ENCODE measurements at places on chromosomes 7 and 10.

- no peak overlapping the region for H3K4me3 ChIP-seq
- no peak overlapping the region for H3K27ac ChIP-seq
- H3K27me3 ChIP-seq: no peaks in the 10 kb centered on the region
- no peak for DNase-seq
- no peaks in the 10 kb centered on the region for H3K36me3 ChIP-seq
These were observed 687.8 kb downstream of the IPMK start for GRCh38 chr10:57579926-57580325.

DNA sequence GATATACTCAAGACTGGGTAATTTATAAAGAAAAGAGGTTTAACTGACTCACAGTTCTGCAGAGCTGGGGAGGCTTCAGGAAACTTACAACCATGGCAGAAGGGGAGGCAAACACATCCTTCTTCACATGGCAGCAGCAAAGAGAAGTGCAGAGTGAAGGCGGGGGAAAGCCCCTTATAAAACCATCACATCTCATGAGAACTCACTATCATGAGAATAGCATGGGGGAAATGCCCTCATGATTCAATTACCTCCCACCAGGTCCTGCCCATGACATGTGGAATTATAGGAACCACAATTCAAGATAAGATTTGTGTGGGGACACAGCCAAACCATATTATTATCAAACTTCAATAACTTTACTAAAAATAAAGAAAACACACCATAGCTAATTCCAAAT lies 30.4 kb upstream of the JAZF1 start:
- H3K27me3 ChIP-seq: peaks cover 10% of the 10 kb centered on the region
- H3K4me1 ChIP-seq: peaks cover 19% of the 10 kb centered on the region
- H3K27ac ChIP-seq: no peak overlapping the region
- DNase-seq: no peak

- no peak overlapping the region for H3K4me3 ChIP-seq
- H3K27ac ChIP-seq: no peak overlapping the region
- H3K27me3 ChIP-seq: no peaks in the 10 kb centered on the region
- peaks cover 1% of the 10 kb centered on the region for H3K36me3 ChIP-seq
These were observed 700.5 kb downstream of the GRID1 start for GRCh38 chr10:85666102-85666501.

DNA sequence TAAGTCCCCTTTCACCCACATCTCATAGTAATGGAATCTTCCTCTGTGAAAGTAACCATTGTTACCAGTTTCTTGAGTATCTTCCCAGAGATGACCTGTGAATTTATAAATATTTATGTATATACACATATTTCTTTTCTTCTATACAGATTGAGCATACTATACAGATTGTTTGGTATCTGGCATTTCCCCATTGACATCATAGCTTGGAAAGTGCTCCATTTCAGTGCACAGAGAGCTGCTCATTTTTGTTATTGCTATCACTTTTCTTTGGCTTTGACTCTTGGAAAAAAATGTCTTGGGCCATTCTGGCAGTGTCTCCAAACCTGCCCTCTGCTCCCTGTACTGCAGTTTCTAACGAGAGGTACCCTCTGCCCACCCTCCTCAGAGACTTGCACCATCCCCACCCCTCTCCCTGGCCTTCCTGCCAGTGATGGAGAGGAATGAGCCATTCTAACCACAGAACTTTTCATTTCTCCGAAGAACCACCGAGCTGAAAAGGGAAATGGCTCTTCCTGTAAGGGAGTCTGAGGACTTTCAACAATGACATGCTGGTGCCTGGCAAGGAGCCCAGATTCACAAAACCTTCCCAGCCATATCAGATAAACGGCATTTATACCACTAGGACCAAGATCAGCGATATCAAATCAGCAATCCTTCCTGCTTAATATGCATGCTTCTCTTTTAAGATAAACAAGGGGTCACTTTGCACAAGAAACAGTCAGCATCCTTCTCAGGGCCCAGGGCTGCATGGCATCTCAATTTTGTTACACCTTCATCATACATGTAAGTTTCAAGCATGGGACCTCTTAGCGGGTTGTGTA lies 19.7 kb upstream of the CCSER2 start:
- H3K4me3 ChIP-seq: peak overlapping the region; percentile 27
- peaks cover 2% of the 10 kb centered on the region for H3K27me3 ChIP-seq
- H3K36me3 ChIP-seq: peaks cover 6% of the 10 kb centered on the region
- peaks cover 50% of the 10 kb centered on the region for H3K4me1 ChIP-seq
- peak overlapping the region; percentile 48 for H3K27ac ChIP-seq

DNA sequence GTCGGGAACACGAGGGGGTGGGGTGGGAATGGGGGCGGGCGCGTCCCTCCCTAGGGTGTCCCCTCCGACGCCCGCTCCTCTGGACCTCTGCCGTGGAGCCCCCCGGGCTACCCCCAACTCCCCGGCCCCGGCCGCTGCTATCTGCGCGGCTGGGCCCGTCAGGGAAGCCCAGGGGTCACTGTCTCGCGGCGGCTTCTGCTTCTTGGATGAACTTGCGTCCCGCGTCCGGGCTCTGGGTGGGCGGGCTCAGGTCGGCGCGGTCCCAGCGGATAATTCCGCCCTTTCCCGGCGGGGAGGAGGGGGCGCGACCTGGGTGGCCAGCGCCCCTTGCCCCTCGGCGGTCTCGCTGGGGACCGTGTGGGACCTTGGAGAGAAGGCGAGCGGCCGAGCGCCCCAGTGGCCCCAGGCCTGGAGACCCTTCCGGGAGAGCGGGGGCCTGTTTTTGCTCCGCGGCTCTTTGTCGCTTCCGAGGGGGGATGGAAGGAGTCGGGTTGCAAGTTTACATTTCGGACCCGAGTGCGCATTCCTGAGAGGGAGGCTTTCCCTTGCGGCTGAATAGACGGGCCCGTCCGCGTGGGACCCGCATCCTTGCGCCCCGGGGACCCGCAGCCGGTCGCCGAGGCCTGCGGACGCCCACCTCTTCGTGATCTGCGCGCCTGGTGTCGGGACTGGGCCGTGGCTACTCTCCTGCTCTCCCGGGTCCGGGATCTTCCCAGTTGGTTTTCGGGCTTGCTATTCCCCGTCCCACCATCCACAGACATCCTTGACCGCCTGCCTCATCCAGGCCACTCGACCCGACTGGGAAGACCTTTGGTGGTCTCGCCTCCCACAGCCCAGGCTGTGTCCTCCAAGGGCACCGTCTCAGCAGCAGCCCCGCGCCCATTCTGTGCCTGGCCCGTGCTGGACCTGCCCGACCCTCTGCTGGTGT lies 812 bp downstream of the DOCK1 start:
- DNase-seq: no peak
- H3K4me3 ChIP-seq: no peak overlapping the region
- H3K4me1 ChIP-seq: peaks cover 2% of the 10 kb centered on the region
- H3K27me3 ChIP-seq: peaks cover 18% of the 10 kb centered on the region
- H3K27ac ChIP-seq: no peak overlapping the region
- no peaks in the 10 kb centered on the region for H3K36me3 ChIP-seq

DNA sequence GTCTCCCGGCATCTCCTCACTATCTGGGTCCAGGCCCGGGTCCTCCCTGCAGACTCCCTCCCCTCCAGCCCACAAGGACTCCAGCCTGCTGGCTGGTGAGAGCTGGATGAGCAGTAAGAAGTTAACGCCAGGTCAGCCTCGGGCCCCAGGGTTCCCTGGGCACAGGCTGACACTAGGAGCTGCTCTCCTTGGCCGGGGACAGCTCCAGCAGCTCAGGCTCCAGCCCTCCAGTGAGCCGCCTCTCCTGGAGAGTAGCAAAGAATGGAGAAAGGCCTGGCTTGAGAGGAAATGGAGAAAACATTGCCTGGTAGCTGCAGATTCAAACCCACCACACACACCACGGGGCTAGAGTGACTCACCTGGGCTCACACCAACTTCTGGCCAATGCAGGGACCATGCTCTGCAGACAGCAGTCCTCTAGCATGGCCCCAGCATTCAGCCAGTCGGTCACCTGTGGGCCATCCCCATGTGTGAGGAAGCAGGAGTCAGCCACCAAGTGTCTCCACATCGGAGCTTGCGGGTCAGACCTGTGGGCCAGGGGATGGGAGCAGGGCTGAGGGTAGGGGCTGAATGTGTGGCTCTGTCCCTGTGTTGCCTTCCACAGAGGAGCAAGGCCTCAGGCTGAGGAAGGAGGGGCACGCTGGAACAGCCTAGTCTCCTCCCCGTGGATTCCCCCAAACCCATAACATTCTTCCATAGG lies 6.5 kb downstream of the SAP25 start:
- H3K4me1 ChIP-seq: peaks cover 53% of the 10 kb centered on the region
- H3K27me3 ChIP-seq: no peaks in the 10 kb centered on the region
- DNase-seq: no peak
- H3K4me3 ChIP-seq: no peak overlapping the region

- H3K27me3 ChIP-seq: no peaks in the 10 kb centered on the region
- no peak overlapping the region for H3K4me3 ChIP-seq
- H3K27ac ChIP-seq: no peak overlapping the region
These were observed 37.1 kb upstream of the GNAT3 start for GRCh38 chr7:80548840-80549530.

Measured in activated CD4-positive, alpha-beta T cell treated with anti-CD3 and anti-CD28 coated beads, Interleukin-2, amount 10 ng/mL, durations not matched to agents 7 days and 5 days (primary cell).